D341Med (cell line): ENCODE measurements at places on chromosomes 1 and 21.
A peak's percentile ranks its signal among the peaks of the same experiment; 100 is the strongest.

DNA sequence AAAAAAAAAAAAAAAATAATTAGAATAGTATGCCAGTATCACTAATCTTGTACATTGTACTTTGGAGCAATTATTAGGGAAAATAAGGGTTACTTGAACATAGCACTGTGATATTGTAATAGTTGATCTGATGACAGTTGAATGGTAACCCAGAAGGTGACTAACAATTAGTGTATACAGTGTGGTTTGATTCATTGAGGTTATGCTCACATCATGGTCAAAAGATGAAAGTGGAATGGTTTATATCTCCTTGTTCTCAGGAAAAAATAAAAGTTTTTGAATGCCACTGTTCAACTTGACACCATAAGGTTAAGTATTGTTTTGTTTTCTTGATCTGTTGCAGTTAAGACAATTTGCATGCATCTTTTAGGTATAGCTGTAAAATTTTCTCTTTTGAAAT, 87.0 kb downstream of the GPR52 start:
- no peak for DNase-seq

DNA sequence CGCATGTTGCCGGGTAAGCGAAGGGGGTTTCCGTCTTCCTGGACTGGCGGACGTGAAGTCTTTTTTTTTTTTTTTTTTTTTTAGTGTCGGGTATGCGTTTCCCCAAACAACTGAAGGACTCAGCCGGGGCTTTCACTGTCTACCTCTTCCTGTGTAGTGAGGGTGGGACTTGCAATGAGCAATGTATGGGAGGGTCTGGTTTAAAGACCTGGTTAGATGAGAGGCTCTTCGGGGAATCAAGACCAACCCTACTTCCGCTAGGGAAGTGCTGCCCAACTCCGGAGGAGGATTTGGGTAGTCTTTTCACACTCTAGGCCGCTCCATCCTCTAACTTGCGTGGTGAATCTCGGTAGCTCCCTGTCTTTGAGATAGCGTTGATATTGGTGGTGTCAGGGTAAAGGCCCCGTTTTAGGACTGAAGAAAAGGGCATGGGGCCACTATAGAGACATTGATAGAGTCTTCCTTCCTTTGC, 754 bp downstream of the PRRC2C start:
- no peak for DNase-seq

DNA sequence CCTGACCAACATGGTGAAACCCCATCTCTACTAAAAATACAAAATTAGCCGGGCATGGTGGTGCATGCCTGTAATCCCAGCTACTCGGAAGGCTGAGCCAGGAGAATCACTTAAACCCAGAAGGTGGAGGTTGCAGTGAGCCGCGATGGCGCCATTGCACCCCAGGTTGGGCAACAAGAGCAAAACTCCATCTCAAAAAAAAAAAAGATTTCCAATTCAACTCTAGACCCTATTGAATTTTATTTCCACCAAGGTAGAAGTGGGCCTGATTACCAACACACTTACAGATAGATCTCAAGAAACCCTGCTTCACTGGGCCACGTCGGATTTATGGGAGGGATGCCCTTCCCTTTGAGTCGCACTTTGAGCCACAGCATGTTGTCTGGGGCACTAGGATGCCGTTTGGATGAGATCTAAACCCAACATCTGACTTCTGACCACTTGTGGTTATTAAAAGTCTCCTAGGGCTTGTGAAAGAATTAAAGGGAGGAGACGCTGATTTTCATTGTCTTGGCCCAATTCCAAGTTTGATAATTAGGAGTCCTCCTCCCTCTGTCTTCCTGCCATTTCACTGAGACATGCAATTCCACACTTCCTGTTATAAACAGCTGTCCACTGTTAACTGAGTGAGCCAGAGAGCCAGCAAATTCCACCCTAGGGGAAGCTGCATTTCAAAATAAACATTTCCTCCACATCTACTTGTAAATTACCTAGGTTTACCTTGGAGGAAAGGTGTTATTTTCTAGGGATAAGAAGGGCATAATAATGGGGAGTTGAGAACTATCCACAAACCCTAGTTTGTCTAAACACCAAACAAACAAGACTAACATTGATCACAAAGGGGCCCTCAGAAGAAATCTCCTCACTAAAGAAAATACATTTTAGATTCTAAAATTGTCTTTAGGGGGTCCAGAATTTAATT, 5.2 kb upstream of the RERE start:
- no peak for DNase-seq

DNA sequence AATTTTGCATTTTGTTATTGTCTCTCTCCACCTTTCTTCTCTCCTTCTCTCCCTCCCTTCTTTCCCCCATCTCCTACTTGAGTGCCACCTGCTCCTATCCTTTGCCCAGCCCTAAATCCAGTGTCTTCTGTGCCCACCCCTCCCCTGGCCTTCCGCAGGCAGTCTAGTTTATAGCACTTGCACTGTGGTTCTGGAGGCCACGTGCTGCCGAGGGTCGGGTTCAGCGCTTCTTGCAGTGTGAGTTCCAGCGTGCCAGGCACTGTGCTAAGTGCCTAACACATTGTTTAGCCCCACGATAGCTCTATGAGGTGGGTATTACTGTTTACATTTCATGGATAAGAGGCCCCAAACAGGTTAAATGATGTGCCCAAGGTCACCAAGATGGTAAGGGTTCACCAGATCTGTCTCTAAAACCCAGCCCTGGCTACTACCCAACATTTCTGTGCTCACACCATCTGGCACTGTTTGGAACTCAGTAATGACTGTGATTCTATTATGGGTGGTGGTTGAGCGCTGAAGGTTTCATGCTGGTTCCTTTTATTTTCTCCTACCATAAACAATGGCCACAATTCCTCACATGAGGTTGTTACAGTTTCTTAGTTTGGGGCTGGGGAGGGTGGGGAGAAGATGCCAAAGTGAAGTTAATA, 14.1 kb upstream of the ATP1A4 start:
- DNase-seq = no peak

DNA sequence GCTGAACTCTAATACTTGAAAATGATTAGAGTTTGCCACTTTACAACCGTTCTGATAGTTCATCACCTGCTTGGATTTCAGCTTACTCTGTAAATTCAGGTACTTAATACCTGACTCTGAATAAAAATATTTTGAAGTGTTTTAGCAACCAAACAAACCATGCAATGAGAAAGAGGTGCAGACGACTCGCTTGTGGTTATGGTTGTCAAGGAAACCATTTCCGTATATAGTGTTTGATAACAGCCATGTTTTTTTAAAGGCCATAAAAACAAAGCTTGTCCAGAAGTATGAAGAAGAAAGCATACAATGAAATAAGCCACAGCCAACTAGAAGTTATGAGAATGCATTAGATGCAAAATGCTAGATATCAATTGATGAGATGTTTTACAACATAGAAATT, 167.2 kb upstream of the HMCN1 start:
- no peak for DNase-seq

DNA sequence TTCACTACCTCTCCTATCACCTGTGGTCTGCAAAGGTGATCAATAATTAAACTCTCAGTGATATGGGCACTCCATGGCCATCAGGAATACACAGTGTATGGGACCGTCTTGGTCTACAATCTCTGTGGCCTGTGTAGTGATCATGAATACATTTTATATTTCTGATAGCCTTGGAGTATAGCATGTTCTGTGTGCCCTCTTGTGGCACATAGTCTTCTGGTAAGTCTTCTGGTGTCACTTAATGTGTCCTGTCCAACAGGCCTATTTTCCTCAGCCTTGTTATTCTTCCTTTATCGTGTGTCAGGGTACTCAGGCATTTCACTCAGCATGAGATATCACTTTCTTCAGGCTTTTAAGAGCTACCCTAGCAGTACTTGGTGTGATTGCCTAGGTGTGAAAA, 393.6 kb downstream of the AGBL4 start:
- DNase-seq = no peak

DNA sequence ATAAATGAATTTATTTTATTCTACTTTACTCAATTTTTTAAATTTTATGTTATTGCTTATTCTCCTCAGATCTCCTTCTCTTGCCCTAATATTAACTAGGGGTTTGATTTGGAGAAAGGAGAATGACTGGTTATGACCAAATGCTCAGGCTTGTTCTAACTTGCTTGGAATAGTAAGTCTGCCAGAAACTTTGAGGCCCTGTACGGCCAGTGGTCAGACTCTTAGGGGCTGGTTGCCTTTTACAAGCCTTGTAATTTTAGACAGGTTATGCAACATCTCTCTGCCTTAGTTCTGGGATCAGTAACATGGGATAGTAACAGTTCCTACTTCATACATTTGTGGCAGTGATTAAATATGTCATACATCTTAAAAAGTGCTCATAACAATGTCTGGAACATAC, 279.5 kb downstream of the DUSP10 start:
- no peak for DNase-seq

- DNase-seq = no peak
Observed at GRCh38 chr1:50724626-50725286, 235.3 kb downstream of the FAF1 start.

- DNase-seq = no peak
Observed at GRCh38 chr1:75342786-75343185, 208.6 kb downstream of the LHX8 start.

GRCh38 chr1:238950784-238951183, 435.6 kb upstream of the CHRM3 start:
- DNase-seq = no peak

- no peak for DNase-seq
Observed at GRCh38 chr1:235473806-235474205, 30.4 kb downstream of the B3GALNT2 start.

DNA sequence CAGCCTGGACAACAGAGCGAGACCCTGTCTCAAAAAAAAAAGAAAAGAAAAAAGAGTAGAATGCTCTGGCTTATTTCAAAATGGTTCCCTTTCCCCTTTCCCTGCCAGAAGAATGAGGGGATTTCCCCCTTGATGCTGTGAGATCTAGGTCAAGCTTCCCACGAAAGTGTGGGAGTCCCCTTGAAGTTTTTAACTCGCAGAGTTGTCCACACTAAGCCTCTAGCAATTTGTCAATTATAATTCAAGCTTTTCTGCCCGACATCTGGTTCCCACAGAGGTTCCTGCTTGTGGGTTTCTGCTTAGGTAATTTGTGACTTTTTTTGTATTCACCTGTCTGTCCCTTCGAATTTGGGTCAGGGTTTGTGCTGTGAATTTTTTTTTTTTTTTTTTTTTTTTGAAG, 62.8 kb downstream of the ZFYVE9 start:
- no peak for DNase-seq

- DNase-seq = peak; percentile 38
Observed at GRCh38 chr1:40708750-40709099, 17.2 kb downstream of the NFYC start.

GRCh38 chr1:90200646-90201205, 205.8 kb downstream of the ZNF326 start:
- no peak for DNase-seq

DNA sequence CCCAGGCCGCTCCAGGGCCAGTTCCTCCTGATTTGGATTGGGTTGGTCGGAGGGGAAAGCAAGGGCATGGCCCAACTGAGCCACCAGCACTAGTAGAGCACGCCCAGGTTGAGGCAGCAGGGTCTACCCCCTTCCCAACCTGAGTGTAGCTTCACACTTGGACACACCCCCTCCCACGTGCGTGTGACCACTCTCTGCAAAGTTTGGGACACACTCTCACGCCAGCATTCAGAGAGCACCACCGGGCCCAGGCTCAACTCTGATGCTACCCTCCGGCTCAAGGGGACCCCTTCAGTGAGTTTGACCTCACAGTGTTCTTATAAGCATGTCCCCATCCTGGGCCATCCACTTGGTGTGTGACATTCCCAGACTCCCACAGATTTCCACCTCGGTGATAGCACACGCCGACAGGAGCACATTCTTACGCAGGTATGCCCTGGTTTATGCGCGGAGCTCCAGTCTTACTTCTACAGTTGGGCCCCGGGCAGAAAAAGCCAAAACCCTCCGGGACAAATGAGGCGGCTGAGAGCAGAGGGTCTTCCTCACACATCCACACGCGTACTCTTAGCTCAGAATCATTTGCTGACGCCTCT, 3.0 kb upstream of the DMRTA2 start:
- no peak for DNase-seq

- no peak for DNase-seq
Observed at GRCh38 chr1:98854137-98854536, 150.5 kb downstream of the PLPPR5 start.

DNA sequence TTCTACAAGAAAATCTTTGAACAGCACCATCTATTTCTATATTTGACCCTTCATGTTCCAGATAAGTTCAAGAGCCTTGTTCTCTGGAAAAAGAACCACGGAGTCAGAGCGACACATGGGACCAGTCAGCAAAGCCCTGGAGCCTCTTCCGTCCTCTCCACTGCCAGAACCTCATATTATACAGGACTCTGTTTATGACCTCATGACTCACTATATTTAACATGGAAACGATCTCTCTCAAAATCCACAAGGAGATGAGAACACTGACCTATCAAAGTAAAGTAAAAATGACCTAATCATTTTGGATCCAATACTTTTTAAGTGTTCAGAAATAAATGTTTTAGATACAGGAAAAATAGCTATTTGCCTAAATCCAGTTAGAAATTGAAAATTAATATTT, 124.6 kb upstream of the KRTAP19-8 start:
- no peak for DNase-seq

DNA sequence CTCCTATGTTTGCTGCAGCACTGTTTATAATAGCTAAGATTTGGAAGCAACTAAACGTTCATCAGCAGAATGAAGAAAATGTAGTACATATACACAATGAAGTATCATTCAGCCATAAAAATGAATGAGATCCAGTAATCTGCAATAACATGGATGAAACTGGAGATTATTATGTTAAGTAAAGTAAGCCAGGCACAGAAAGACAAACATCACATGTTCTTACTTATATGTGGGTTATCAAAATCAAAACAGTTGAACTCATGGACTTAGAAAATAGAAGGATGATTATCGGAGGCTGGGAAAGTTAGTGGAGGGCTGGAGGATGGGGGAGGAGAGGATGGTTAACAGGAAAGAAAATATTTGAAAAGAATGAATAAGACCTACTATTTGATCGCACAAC, 1017.6 kb downstream of the KCNT2 start:
- no peak for DNase-seq

DNA sequence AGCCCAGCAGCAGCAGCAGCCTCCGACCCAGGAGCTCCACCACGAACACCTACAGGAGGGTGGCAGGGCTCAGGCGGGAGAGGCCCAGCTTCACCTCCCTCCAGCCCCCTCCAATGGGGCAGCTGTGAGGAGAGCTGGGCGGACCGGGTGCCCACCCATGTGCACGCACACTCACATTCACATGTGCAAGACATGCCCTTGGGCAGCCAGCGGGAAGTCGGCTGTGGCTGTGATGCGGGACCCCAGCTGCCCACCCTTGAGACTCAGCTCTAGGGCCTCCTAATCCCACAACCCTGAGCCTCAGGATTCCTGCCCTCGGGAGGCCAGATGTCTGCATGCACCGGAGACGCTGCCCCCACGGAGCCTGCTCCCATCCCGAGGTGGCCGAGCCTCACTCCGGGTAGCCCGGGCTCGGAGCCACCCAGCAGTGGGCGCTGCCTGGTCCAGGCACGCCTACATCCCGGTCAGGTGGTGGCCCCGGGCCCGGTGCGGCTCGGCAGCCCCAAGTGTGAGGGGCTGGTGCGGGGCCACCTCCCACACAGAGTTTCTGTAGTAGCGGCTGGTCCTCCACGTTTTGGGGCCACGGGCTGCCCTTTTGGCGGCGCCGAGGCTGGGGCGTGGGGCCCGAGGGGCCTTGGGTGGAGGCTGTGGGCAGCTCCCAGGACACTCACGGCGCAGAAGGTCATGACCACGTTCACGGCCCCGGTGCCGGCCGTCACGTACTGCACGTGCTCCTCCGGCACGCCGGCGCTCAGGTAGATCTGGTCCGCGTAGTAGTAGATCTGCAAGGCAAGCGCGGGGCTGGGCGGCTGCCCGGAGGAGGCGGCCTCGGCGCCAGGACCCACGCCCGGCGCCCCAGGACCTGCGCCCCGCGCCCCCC, 12.9 kb upstream of the SLC2A7 start:
- DNase-seq = no peak

GRCh38 chr1:210696709-210697108, 368.0 kb downstream of the HHAT start:
- no peak for DNase-seq
